ENCODE measurements at places on chromosomes 2 and 18. TPM values are rescaled to one million over a fixed set of nuclear protein-coding genes. Genes with fewer than 3 reads are reported as not detected.

Gene CDH2
- total RNA-seq, result 5.0 TPM

Gene TLX2
- total RNA-seq, result not detected

Gene PSMD1
- 91.1 TPM for total RNA-seq

- H3K27ac ChIP-seq, result no peak overlapping the region
- no peaks in the 10 kb centered on the region for H3K36me3 ChIP-seq
- H3K4me3 ChIP-seq, result no peak overlapping the region
- no peak for DNase-seq
- H3K4me1 ChIP-seq, result no peaks in the 10 kb centered on the region
- H3K27me3 ChIP-seq, result no peaks in the 10 kb centered on the region
Measured at GRCh38 chr18:59492756-59493421, 133.8 kb upstream of the LMAN1 start.

DNA sequence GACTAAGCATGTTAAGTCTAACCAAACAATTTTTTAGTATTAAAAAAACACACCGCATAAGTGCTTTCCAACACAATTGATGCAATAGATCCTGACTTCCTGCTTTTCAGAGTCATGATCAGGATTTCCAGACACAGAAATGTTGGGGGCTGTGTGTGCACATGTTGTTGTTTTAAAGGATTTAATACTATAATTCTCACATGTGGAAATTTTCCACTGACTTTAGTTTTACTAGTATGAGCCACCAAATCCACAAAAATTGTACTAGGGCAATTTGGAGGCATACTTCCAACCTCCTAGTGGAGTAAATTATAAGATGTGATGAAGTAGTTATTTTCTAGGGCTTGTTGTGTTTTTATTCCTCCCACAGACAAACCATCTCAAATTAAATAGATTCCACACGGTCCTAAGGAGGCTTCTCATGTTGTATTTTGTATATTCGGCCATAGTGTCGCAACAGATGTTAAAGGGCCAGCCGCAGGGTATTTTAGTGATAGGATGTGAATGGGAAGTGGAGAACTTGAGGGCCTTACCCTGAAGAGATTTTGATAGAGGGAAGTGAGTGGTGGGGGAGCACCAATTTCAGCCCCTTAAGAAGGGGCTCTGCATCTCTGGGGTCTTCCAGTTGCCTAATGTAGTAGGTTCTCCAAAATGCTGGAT, 108.9 kb upstream of the KLF7 start:
- H3K4me3 ChIP-seq, result no peak overlapping the region
- H3K4me1 ChIP-seq, result no peaks in the 10 kb centered on the region
- H3K27ac ChIP-seq, result no peak overlapping the region
- DNase-seq, result no peak

Data from lung (tissue), 17 donors.